Breast epithelium (tissue), 4 donors: ENCODE measurements at places on chromosomes 16 and 17.

DNA sequence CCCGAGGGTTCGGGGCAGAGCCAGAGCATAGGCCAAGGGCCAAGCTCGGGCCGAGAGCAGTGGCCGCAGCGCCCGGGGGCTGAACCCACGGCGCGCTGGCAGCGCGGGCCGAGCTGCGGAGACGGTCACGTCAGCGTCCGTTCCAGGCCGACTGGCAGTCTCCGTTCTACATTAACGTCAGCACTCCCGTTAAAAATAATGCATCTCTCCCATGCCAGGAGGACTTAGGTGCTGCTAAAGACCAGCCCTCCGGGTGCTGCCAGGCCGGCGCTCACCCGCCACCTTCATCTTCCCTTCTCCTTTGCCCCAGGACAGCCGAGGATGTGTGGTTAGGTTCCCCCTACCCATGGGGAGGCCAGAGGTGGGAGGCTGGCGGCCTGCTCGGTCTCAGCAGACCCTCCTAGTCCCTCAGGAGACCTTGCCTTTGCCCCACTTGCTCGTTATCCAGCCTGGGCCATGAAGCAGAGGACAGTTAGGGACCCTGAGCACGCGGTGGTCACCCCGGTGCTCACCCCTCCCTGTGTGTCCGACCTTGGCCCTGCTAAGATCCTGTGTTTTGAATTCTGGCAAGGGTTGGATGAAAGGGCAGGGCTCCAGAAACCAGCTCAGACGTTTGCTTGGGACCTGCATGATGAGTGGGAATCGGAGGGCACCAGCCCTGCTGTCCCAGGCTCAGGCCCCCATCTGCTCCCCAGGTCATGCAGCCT, 572 bp downstream of the MPG start:
- peaks cover 24% of the 10 kb centered on the region for H3K4me1 ChIP-seq
- peak overlapping the region; percentile 99 for H3K4me3 ChIP-seq
- no peak for DNase-seq
- no peaks in the 10 kb centered on the region for H3K36me3 ChIP-seq

DNA sequence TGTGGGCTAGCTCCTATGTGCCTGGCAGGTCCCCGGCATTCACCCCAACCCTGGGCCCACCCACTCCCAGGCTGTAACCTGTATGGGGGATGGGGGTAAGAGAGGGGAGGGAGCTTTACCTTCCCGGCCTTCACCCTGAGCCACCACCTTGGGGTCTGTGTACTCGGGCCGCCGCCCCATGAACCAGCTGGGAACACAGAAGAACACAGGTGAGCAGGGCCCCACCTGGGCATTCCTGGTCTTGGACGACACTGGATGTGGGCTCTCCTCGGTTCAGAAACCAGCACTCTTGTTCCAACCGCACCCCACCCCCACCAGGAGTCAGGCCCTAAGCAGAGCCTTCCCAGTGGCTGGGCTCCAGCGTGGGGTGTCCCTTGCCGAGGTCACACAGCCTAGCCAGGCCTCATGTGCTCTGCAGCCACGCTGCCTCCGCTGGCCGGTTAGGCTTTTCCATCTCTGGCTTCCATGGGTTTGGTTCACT, 18.8 kb downstream of the B9D1 start:
- H3K4me1 ChIP-seq, result peaks cover 11% of the 10 kb centered on the region
- H3K36me3 ChIP-seq, result no peaks in the 10 kb centered on the region
- peak; percentile 47 for DNase-seq
- no peaks in the 10 kb centered on the region for H3K27me3 ChIP-seq

- no peaks in the 10 kb centered on the region for H3K27me3 ChIP-seq
- no peak overlapping the region for H3K27ac ChIP-seq
- no peaks in the 10 kb centered on the region for H3K4me1 ChIP-seq
Observed at GRCh38 chr16:27169511-27170071, 33.7 kb upstream of the KDM8 start.

DNA sequence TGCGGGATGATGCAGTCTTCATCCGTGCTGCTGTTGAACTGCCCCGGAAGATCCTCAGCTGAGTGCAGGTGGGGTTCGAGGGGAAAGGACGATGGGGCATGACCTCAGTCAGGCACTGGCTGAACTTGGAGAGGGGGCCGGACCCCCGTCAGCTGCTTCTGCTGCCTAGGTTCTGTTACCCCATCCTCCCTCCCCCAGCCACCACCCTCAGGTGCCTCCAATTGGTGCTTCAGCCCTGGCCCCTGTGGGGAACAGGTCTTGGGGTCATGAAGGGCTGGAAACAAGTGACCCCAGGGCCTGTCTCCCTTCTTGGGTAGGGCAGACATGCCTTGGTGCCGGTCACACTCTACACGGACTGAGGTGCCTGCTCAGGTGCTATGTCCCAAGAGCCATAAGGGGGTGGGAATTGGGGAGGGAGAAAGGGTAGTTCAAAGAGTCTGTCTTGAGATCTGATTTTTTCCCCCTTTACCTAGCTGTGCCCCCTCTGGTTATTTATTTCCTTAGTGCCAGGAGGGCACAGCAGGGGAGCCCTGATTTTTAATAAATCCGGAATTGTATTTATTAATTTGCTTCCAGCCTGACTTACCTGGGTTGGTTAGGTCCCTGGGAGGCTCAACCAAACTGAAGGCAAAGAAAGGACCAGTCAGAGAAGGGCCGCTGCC, 5.8 kb downstream of the TRAF4 start:
- no peaks in the 10 kb centered on the region for H3K36me3 ChIP-seq
- H3K27me3 ChIP-seq, result no peaks in the 10 kb centered on the region
- DNase-seq, result no peak
